D721Med (cell line): ENCODE measurements at places on chromosomes 13 and 19.
A peak's percentile ranks its signal among the peaks of the same experiment; 100 is the strongest.

DNA sequence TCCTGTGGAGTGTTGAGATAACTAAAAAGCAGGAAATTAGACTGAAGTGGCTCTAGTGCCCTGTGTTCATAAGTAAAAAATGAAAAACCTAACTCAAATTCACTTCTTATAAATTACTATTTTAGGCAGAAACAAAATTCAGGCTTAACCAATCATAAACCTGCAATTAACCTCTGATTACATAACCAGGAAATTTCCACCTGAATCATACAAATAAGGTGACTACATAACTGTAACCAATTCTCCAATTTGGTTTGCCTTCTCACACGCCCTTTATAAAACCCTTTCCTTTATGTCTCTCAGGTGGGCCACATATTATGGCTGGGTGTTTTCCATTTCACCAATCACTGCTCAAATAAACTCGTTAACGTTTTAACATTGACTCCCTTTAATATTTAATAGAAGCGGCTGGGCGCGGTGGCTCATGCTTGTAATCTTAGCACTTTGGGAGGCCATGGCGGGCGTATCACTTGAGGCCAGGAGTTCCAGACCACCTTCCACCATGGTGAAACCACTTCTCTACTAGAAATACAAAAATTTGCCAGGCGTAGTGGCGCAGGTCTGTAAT is 22.9 kb upstream of the ZNF724 start:
- DNase-seq, result no peak

GRCh38 chr13:23570921-23571315 is 706 bp downstream of the TNFRSF19 start:
- no peak for DNase-seq

GRCh38 chr19:12497032-12497431 is 12.4 kb upstream of the ZNF709 start:
- no peak for DNase-seq

- no peak for DNase-seq
These were observed 13.1 kb upstream of the FBXL3 start for GRCh38 chr13:77040076-77040475.

- no peak for DNase-seq
These were observed 101.7 kb downstream of the TNFRSF19 start for GRCh38 chr13:23671897-23672296.

DNA sequence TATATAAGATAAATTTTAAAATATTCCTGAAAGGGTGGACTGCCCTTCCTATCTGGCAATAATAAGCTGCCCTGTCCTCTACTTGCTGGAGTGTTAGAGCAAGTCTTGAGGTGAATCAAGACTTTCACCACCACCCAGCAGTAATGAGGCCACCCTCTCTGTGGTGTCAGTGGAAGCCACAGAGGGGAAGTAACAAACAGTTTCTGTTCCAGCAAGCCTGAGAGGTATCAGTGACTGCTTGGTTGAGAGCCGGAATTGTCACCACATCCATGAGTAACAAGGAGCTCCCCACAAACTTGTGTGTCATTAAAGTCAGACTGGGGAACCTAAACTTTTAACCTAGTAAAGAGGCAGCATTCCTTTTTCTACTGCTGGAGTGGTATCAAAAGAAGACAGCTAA is 532.7 kb upstream of the SPRY2 start:
- DNase-seq, result no peak

GRCh38 chr13:100338275-100338674 is 249.4 kb downstream of the PCCA start:
- DNase-seq, result no peak

GRCh38 chr19:38228491-38229439 is 4.7 kb upstream of the DPF1 start:
- DNase-seq, result no peak

- no peak for DNase-seq
These were observed 1.9 kb downstream of the RAB11B start for GRCh38 chr19:8392017-8392591.

DNA sequence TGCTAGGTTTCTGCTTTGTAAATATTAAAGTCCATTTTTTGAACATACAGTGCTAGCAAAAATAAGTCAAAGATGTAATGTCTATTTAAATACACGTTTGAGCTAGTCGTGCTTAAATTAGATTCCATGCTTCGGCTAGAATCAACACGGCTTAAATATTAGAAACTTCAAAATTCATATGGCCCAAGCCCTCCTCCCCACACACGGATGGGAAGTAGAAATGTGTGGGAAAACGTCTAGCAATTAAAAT is 816 bp upstream of the KLF5 start:
- DNase-seq, result no peak

- DNase-seq, result no peak
These were observed 895.8 kb downstream of the SLITRK6 start for GRCh38 chr13:84903391-84903790.

- no peak for DNase-seq
These were observed 30.4 kb upstream of the ANKRD10 start for GRCh38 chr13:110944968-110945927.

DNA sequence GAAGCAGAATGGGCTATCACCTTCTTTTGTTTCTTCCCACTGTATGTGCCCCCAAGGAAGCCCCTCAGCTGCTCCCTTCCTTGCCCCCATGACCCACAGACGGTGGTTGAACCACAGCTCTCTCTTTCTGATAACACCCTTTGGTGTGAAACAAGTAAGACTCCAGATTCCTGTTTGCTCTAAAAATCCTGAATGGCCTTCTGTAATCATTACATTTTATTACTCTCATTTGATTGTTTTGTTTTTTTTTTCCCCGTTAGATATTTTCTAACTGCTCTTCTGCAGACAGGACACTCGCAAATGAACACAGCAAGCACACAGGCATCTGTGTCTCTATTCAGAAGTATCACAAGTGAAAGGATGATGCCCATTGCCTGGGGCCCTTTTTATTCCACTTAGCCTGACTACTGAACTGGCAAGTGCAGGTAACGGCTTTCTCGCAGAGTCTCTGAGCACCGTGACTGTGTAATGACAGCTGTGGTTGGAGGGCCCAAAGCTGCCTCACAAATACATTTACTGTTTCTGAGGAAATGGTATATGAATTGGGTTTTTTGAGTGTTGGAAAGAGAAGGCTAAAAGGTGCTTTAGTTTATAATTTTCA is 59.3 kb downstream of the OXGR1 start:
- DNase-seq, result no peak

- DNase-seq, result no peak
These were observed 102.4 kb downstream of the TNFRSF19 start for GRCh38 chr13:23672616-23673015.

DNA sequence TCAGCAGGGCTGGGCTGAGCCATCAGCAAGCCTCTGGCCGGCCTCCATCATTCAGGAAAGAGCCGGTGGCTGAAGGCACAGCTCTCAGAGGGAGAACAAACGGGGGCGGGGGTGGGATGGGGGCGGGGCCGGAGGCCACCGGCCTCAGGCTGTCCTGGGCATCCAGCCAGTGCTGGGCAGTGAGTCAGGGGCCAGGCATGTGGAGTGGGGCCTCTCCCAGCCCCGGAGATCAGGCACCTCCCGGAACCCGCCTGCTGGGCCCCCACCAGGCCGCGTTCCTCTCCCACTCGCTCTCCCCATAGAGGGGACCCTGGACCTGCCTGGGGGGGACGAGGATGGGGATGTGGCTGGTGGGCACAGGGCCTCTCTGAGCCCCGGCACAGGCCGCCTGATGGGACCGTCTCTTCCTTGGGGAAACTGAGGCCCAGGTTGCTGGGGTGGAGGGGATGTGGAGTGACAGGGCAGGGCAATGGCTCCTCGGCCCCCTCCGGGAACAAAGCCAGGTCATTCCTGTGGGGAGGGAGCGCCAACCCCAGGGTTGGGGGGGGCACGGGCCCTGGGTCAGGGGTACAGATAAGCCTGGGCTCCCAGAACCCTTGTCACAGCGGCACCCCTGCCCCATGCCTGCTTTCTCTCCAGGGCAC is 12.9 kb downstream of the SPC24 start:
- no peak for DNase-seq

DNA sequence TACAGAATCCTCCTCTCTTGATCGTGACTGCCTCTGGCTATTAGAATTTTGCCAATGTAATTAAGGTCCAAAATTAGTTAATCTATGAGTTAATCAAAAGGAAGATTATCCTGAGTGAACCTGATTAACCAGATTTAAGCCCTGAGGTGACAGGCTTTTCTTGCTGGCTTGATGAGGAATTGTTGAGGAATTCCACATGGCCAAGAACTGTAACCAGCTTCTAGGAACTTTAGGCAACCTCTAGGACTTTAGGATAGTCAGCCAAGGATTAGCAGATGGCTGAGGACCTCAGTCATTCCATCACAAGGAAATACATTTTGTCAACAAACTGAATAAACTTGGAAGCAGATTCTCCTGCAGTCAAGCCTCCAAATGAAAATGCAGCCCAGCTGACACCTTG is 84.8 kb downstream of the STOML3 start:
- peak; percentile 17 for DNase-seq

DNA sequence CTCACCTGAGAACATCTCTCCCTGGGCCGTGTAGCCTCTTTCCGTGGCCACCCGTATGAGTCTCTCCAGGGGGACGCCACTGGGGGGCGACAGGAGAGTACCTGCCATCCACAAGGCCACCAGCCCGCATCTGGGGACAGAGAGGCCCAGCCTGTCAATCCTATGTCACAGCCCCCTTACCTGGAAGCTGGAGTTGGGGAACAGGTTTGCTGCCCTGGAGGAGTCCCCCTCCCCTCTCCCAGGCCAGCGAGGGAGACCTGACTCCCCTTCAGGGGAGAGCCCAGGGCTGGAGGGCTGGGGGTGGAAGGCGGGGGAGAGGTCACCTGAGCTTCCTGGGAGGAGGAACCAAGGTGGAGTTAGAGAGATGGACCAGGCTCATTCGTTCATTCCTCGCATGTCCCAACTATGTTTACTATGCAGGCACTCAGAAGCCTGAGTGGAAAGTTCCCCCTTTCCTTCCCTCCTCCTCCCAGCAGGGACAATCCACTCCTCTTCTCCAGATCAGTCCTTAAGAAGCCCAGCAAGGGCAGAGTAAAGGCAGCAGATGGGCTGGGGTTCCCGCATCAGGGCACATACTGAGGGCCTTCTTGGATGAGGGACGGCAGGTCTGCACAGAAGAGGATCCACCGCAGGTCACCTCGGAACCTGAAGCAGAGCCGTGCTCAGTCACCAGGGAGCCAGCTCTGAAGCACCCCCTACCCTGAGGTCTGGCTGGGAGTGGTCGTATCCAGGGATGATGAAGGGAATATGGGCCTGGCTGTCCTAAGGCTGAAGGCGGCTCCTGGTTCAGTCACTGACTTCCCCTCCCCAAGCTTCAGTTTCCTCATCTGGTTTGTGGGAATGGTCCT is 5.5 kb downstream of the ACTMAP start:
- no peak for DNase-seq

DNA sequence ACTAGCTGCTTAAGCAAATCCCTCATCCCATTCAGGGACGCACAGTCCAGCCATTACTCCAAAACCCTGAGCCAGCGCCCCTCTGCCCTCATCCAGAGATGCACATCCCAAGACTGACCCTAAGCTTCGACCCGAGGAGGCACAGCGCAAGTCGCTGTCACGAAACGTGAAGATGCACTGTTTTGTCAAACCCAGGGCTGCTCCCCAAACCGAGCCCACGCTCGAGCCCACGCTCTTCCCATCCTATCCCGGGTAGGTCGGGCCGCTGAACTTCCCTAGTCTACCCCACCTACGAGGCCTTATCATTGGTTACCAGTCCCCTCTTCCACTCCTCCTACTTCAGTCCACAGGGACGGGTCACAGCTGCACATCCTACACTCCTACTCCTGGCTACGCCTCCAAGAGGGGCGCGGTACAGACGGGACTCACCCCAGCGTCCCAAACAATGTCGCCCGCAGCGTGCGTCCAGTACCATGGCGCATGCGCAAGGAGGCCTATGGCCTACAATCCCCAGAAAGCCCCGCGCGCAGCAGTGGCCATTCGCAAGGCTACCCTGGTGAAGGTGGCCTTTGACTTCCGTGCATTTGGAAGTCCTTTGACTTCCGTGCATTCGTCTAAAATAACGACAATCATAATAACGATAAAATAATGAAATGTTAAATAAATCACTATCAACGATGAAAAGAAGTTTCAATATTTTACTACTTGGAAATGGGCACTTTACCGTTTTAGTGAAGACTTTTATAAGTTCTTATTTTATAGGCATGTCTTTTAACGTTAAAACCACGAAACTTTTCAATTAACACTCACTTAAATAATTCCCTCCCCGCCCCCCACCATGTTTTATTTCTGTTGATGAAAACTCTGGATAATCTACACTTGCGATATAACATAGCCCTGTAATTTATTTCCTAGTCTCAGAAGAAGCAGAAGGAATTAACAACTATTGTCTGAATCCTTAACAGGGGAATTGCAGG is at the start of gene ZNF285:
Gene ZNF285 (minus strand): TSS at position 470 of the 977 bp plus-strand sequence. CDS start 4,395 bp downstream, outside the sequence.
- peak; percentile 78 for DNase-seq

GRCh38 chr19:57527136-57527881 is at the start of gene ZNF549:
ZNF549 (plus strand) TSS chr19:57527356; CDS start chr19:57527574, 218 bp downstream.
- peak; percentile 92 for DNase-seq

GRCh38 chr13:29483623-29484022 is 111.9 kb downstream of the SLC7A1 start:
- no peak for DNase-seq

- DNase-seq, result no peak
These were observed 368.5 kb downstream of the FGF14 start for GRCh38 chr13:102033386-102033785.

- DNase-seq, result no peak
These were observed 7.1 kb downstream of the LHB start for GRCh38 chr19:49009828-49010227.

GRCh38 chr19:33660410-33661124 is 38.8 kb downstream of the CHST8 start:
- no peak for DNase-seq

DNA sequence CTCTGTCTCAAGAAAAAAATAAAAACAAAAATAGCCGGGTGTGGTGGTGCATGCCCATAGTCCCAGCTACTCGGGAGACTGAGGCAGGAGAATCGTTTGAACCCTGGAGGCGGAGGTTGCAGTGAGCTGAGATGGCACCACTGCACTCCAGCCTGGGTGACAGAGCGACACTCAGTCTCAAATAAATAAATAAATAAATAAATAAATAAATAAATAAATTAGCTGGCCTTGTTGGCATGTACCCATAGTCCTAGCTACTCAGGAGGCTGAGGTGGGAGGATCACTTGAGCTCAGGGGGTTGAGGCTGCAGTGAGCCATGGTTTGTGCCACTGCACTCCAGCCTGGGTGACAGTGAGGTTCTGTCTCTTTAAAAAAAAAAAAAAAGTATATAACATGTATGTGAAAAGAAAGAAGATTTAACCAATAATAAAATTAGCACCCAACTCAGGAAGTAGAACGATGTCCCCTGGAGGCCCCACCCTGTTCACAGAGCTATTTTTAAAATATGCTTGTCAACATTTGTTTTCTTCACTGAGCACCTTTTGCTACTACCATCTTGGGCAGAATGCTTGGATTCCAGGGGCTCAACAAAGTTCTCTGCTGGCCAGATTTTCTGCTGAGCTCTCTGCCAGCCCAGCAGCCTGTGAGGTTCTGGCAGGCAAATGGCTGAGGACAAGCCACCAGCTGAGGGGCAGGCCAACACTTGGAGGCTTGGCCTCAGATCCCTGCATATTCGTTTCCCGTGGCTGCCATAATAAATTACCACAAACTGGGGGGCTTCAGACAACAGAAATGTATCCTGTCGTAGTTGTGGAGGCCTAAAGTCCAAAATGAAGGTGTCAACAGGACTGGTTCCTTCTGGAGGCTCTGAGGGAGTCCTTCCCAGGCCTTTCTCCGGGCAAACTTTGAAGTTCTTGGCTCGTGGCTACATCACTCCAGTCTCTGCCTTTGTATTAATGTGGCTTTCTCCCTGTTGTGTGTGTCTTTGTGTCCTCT is 5.2 kb downstream of the SLC25A42 start:
- DNase-seq, result no peak
